ENCODE measurements at places on chromosomes 12 and 14. TPM values are rescaled to one million over a fixed set of nuclear protein-coding genes. Genes with fewer than 3 reads are reported as not detected.

Gene C12orf75
- total RNA-seq: 10.7 TPM

Gene SLC39A9
- total RNA-seq: 44.0 TPM

Gene TMEM117
- total RNA-seq: 1.4 TPM

Gene SLC38A4
- 0.25 TPM for total RNA-seq

Gene GUCY2C
- not detected for total RNA-seq

DNA sequence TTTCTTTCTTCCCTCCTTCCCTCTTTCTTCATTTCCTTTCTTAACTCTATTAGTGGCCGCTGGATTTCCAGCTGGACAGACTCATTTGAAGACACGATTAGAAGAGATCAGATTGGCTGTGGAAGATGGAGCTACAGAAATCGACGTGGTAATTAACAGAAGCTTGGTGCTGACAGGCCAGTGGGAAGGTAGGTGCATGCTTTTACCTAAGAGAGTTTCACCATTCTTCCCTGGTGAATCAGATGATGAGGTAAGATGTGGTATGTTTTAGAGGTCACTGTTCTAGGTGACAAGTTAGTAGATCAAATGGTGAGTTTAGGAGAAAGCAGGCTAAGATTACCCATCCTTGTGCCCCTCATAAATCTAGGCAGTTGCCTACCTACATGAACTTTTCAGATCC is 51.6 kb downstream of the DERA start:
- DNase-seq: no peak

DNA sequence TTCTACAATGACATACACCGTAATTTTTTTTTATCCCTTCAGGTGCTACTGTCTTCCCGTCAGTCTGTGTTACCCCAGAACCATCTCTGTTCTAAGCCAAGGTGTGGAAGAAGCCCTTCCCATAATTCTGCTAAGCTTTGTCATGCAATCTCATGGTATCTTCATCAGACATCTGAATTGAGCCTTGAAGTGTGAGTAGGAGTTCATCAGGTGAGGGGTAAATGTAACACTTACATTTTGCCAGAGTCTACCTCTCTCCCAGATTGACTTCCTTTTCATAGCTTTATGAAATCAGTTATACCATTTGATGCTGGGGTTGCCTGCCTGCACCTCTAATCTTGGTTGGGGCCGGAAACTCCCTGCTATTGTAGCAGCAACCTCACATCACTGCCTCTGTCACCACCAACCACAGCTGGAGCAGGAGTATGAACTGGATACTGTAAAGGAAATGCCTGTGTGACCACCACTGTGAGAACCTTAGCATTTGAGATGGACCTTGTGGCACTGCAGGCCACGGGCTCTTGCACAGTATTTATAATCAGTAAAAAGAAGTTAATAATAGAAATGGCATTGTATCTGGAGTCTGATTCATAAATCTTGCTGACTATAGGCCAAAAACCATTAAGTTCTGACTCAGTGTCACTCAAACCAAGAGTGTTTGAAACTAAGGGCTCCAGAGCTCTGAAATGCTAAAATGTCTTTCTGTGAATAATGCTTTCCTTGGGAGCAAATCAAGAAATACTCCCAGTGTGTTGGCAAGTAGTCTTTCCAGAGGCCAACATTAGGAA is 58.7 kb upstream of the STK38L start:
- no peak for DNase-seq

DNA sequence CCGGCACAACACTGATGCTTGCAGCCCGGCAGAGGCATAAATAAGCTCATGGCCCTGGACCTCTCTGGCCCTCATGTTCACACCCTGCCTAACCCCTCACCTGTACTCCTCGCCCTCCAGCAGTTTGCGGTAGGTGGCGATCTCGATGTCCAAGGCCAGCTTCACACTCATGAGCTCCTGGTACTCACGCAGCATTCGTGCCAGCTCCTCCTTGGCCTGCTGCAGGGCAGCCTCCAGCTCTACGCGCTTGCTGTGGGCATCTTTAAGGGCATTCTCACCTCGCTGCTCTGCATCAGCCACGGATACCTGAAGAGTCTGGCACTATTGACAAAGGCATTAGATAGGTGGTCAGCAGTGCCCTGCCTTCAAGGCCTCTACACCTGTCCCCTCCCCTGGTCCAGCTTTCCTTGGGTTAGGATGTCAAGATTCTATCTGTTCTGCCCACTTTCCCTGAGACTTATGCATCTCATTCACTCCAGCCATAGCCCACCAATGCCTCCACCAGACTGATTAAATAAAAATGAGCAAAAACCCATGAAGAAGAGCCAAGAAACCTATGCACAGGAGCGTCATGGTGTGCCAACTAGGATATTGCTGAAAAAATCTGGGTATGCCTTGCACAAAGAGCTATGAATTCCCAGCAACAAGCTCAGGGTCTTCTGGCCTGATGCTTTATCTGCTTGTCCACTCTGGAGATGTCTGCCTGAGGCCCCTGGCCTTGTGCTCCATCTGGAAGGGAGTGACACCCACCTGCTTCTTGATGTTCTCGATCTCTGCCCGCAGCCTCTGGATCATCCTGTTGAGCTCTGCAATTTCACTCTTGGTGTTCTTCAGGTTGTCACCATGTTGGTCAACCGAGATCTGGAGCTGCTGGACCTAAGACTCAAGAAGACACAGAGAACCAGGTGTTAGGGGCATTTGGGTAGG is 6.1 kb downstream of the KRT4 start:
- no peak for DNase-seq

Data from activated T-cell treated with anti-CD3 and anti-CD28 coated beads, Interleukin-2, amount 50 U/mL, for 4 hours (primary cell).